ENCODE measurements at places on chromosomes 5 and 9.

GRCh38 chr5:91383956-91384300 lies 811 bp upstream of the ARRDC3 start:
- no peak for DNase-seq

- no peak for DNase-seq
Measured at GRCh38 chr5:108326982-108327381, 54.9 kb downstream of the FBXL17 start.

GRCh38 chr5:130287438-130287837 lies 383.2 kb downstream of the CHSY3 start:
- DNase-seq, result no peak

GRCh38 chr5:159797261-159797970 lies 118.9 kb upstream of the ADRA1B start:
- no peak for DNase-seq

GRCh38 chr9:38018958-38019602 lies 49.9 kb downstream of the SHB start:
- DNase-seq, result no peak

DNA sequence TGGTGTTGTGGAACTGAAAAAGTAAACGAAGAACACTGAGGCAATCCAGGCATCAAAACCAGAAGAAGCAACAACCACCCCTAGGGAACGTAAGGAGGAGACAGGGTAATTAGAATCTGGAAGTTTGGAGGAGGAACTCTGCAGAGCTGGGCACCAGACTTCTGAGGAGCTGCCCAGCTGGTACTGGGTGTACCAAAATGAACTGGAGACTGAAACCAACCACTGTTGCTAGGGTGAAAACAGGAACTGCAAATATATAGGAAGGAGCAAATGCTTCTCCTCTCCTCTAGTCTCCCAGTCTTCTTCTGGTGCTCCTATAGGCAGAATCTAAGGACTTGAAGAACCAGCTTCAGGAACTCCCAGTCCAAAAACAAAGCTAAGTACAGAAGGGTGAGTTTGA lies 189.8 kb downstream of the ELAVL2 start:
- DNase-seq, result no peak

DNA sequence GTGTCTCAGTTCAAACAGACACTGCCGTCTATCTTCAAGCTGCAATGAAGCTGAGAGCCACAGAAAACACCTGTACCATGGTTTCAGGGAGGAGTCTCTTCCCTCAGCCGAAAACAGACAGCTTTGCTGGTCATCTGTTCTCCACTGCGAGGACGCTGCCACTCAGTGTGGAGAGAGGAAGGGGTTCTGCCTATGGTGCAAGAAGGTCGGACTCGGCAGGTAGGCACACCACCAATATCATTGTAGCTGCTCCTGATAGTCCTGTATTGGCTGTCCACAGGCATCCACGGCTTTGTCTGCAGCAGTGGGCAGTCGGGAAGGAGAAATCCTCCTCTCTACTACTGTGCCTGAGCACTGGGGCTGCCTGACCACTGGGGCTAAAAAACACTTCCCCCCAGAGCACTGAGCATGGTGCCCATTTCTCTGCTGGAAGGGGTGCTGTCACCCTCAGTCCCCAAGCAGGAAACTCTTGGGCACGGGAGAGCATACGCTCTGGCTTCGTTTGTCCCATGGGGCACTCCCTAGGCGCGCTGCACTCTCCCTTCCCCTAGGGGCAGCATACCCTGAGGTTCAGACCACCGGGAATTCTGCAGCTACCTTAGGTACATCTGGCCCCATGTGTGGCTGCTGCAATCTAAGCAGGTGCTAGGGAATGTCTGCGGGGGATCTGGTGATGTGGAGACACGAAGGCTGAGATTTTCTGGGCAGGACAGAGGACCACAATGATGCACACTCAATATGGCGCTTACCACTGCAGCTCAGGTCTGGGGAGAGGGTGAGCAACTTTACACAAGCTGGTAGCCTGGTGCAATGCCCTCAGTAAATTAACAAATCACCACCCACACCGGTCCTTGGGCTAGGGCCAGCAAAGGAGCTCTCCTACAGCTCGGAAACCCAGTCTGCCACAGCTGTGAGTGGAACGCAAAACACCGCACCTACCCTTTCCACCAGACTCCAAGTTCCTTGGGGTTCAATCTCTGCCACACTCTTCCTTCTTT lies 880.9 kb upstream of the SEMA6A start:
- no peak for DNase-seq

- no peak for DNase-seq
Measured at GRCh38 chr5:154686490-154686889, 68.7 kb upstream of the LARP1 start.

- peak; percentile 5 for DNase-seq
Measured at GRCh38 chr9:91727316-91727861, 222.6 kb downstream of the ROR2 start.

DNA sequence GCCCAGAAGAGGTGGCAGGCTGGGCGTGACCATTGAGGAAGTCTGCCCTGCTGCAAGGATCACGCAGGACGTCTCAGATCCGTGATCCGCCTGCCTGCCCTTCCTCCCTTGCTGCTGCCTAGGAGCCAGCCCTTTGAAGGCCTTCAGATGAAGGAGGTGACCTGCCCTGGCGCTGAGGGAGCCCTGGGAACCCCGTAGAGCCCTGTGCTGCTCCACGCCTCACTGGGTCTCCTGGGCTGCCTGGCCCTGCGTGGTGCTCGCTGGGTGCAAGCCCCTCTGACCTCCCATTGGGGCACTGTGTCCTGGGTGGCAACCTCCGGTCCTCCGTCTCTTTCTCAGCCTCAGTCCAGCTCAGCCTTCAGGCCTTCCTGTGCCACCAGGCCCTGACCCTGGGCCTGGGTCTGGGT lies 295.3 kb upstream of the IRX4 start:
- no peak for DNase-seq

GRCh38 chr9:87245271-87245670 lies 252.4 kb upstream of the DAPK1 start:
- no peak for DNase-seq

GRCh38 chr9:129988607-129989361 lies 54.2 kb downstream of the FNBP1 start:
- no peak for DNase-seq

GRCh38 chr9:129929496-129930125 lies 94.4 kb downstream of the USP20 start:
- no peak for DNase-seq

DNA sequence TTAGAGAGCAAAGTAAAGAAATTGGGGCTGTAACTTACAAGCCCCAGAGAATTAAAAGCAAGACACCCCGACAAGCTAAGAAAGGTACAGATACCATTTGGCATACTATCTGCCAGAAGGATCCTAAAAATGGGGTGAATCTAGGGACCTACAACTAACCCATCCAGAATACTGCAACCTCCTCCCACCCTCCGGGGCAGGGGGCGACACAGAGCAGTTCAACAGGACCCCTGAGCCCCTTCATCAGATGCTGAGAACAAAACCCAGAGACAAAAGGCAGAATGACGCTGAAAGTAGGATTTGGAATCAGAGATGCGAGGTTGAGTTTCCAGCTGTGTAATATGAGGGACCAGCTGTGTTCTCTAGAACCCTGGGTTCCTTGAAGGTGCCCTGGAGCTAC lies 71.2 kb downstream of the EPB41L4B start:
- no peak for DNase-seq

- DNase-seq, result no peak
Measured at GRCh38 chr9:7988644-7989280, 189.2 kb upstream of the DMAC1 start.

DNA sequence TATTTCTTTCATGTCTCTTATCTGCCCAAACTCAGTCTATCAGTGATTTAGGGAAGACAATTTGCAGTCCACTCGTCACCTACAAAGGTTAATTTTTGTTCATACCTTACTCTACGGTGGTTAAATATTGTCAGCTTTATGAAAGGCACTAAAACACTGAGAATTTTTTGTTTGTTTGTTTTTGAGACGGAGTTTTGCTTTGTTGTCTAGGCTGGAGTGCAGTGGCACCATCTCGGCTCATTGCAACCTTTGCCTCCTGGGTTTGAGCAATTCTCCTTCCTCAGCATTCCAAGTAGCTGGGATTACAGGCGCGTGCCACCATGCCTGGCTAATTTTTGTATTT lies 26.4 kb upstream of the TXN start:
- DNase-seq, result no peak

DNA sequence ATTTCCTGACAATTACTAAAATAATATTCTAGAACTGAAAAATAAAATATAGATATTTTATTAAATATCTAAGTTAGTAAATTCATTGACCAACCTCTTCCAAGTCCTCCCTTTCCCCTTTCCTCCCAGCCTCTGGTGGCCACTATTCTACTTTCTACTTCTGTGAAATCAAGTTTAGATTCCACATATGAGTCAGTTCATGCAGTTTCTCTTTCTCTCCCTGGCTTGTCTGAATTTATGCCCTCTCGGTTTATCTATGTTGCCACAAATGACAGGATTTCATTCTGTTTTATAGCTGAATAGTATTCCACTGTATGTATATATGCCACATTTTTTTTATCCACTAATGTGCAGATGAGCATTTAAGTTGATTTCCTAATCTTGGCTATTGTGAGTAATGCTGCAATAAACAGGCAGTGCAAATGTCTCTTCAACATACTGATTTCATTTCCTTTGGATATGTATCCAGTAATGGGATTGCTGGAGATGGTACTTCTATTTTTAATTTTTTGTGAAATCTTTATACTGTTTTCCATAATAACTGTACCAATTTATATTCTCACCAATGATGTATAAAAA lies 52.3 kb downstream of the WDR36 start:
- DNase-seq, result no peak

DNA sequence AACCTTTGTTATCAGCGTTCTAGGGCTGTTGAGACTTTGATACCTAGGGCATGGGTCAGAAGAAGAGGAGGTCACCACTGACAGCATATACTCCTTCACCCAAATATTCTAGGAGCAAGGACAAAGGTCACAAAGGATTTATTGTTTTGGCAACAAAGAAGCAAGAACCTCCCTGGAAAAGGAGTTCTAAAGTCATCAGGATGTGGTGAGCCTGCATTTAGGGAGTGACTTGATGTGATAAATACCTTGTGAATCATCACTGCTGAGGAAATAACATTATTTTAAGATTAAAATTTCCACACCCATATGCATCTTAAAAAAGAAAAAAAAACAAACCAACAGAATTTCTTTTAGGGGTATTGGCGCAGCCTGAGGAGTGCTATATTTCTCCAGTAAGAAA lies 13.9 kb downstream of the IFNA1 start:
- DNase-seq, result no peak

GRCh38 chr9:125969868-125970267 lies 222.7 kb downstream of the PBX3 start:
- no peak for DNase-seq

GRCh38 chr9:88749420-88749819 lies 214.4 kb downstream of the NXNL2 start:
- no peak for DNase-seq

DNA sequence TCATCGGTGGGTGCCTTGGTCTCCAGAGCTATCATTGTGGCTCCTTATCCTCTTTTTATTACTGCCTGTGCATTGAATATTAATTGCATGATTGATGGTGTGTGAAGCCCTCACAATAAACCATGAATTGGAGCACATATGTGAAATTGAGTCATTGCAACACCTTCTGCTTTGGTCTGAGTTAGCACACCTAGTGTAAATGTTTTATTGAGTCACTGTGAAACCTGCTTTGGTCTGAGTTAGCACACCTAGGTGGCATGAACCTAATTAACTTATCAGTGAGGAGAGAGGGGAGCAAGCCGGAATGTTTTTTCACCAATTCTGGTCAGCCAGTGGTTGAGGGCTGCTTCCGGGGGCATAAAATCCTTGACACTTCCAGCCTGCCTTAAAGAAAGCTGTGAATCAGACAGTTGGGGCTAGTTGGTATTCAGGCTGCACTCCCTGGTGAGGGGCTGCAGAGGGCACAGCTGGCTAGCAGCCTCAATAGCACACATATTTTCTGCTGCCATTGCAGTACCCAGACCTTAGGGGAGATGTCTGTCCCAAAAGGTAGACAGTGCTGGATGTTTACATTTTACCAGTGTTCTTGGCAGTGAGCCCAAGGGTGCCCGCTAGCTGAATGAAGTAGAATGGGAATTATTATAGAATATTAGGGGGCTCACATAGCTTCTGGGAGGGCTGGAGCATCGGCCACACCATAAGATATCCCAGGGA lies 76.5 kb upstream of the GOLM1 start:
- no peak for DNase-seq

DNA sequence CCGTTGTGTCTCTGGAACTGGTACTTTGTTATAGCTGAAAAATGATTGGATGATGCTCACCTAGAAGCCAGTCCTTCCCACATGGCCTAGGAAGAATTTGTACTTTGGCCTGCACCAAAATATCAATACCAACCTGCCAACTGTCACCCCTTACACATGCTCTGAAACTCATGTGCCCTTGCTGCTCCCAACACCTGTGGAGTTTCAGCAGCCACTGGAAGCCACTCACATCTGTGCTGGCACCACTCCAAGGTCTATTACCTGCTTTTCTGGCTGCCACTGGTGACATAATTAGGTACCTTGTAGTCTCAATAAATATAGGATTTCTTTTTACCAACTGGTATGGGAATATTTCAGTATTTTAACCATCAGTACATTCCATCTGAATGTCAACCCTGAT lies 363.6 kb downstream of the SH3GL2 start:
- DNase-seq, result no peak

DNA sequence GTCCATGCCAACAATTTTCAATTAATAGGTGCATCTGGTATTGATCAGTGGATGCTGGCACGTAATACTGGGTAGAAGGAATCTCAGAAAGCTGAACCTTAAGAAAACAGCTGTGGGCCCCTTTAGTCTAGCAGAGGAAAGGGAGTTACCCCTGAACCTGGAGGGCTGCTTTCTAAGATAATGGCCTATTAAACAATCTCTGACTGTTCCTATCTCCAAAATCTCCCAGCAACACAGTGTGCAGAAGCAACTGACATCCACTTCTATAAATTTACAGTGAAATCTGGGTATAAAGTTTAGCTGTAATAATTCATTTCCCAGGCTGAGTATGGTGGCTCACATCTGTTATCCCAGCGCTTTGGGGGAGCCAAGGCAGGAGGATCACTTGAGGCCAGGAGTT lies 198.8 kb downstream of the MAPKAP1 start:
- DNase-seq, result no peak

- no peak for DNase-seq
Measured at GRCh38 chr5:107639990-107640389, 30.7 kb downstream of the EFNA5 start.

GRCh38 chr5:169805937-169806700 lies 169.0 kb downstream of the DOCK2 start:
- no peak for DNase-seq

DNA sequence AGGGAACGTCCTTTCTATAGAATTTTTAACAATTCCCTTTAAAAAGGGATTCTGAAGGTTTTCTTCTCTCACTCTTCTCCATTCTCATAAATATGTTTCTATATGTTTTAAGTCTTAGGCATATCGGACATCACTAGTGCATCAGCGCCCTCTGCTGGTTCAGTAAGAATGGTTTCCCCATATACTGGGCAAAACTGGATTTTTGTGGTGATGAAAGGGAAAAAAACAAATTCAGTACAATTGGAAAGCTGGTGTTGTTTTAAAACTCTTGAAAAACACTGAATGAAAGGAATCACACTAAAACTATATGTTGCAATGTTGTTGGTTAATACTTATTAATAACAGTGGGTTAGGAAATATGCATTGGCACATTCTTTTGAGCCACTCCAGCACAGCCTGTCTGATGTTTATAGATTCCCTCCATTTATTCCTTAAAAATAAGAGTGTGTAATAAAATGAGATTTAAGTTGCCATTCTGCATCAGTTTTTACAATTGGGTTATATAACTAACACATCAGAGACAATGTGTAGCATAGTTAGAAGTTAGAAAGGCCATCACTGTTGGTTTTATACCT lies 15.8 kb downstream of the CWC27 start:
- peak; percentile 53 for DNase-seq

GRCh38 chr9:98187926-98188325 lies 4.5 kb downstream of the CORO2A start:
- no peak for DNase-seq

GRCh38 chr5:7902201-7902600 lies 33.3 kb downstream of the MTRR start:
- DNase-seq, result no peak

All from stimulated activated CD4-positive, alpha-beta T cell treated with anti-CD3 and anti-CD28 coated beads, TNF-alpha, amount 100 ng/mL, for 24 hours (primary cell).